ENCODE measurements at places on chromosomes 5 and 9.
A peak's percentile ranks its signal among the peaks of the same experiment; 100 is the strongest.

- DNase-seq = no peak
Measured at GRCh38 chr9:105330755-105331154, 86.3 kb downstream of the SLC44A1 start.

GRCh38 chr9:129176701-129177442 lies 1.2 kb downstream of the IER5L start:
- no peak for DNase-seq

DNA sequence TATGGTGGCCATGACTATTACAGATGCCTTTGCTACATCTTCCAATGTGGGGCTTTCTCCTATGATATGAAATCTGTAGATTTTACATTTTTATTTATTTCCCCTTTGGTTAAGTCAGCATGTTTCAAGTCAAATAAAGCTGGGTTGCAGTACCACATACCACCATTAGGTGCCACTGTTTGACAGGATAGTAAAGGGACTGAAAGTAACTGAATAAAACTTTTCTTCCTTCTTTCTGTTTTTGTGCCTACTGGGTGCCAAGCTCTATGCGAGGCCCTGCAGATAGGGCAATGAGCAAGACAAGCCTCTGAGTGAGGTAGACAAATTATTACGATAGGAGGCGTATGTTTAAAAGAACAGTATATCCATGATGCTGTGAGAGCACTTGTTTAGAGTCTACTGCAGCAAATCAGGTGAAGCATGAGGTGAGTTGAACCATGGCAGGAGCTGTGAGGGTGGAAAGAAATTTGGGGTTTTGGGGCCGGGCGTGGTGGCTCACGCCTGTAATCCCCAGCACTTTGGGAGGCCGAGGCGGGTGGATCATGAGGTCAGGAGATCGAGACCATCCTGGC lies 64.8 kb downstream of the GDNF start:
- no peak for DNase-seq

GRCh38 chr9:133384736-133385321 lies 8.7 kb downstream of the STKLD1 start:
- DNase-seq = no peak

- no peak for DNase-seq
Measured at GRCh38 chr5:123785162-123786071, 273.4 kb downstream of the CSNK1G3 start.

DNA sequence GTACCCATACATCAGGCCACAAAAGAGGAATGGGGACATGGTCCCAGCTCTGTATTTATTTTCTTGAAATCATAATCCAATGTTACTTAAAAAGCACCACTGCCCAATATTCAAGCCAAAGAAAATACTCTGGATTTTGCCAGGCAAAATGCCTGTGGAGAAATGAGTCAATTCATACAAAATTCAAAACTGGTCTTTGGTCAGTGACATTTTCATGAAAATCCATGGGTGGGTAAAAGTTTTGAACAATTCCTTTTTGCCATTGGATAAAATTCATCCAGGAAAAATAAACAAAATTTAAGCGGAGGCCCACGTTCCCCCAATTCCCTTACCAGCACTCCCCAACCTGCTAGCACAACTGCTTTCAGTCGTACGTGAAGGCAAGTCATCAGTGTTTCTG lies 186.2 kb downstream of the GLIS3 start:
- no peak for DNase-seq

GRCh38 chr5:95027775-95028174 lies 257.1 kb downstream of the MCTP1 start:
- no peak for DNase-seq

- DNase-seq = no peak
Measured at GRCh38 chr5:163305655-163306054, 131.7 kb upstream of the CCNG1 start.

DNA sequence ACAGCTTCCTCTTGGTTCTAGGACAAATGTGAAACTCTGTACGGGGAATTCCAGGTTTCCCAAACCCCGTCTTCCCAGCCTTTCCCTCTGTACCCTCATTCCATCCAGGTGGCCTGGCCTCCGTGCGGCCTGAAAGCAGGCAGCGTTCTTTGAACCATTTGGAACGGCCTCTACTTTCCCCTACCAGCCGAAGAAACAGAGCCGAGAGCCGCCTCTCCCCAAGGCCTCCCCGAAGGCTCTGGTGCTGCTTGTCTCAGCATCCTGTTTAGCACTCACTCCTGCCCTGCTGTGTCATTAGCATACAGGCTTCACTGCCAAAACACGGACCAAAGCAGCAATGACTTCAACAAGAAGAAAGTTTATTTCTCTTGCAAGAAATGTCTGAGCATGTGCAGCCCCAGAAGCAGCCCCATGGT lies 137.7 kb downstream of the HSD17B3 start:
- no peak for DNase-seq

DNA sequence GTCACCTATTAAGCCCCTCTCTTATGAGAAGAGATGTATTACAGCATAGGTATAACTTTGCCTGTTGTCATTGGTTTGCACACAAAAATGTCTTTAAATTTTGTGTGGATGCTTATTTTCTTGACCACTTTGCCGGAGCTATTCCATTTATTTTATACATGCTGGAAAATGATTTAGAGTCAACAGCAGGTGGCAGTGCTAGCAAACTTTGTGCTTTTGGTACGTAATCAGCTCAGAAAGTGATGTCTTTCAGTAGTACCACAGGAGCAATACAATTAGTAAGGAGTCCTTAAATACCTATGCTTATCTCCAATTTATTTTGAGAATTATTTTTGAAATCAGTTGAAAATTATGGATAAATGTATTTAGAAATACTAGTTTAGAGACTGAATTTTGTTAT lies 19.8 kb upstream of the NUDT12 start:
- DNase-seq = peak; percentile 4

- DNase-seq = no peak
Measured at GRCh38 chr9:130359819-130360218, 84.9 kb upstream of the ASS1 start.

- DNase-seq = no peak
Measured at GRCh38 chr5:38011668-38012188, 171.9 kb upstream of the GDNF start.

GRCh38 chr9:111114486-111114885 lies 76.2 kb upstream of the LPAR1 start:
- no peak for DNase-seq
